ENCODE measurements at places on chromosomes 16 and 17.

- no peak for DNase-seq
Measured at GRCh38 chr17:5898406-5898805, 171.8 kb upstream of the WSCD1 start.

DNA sequence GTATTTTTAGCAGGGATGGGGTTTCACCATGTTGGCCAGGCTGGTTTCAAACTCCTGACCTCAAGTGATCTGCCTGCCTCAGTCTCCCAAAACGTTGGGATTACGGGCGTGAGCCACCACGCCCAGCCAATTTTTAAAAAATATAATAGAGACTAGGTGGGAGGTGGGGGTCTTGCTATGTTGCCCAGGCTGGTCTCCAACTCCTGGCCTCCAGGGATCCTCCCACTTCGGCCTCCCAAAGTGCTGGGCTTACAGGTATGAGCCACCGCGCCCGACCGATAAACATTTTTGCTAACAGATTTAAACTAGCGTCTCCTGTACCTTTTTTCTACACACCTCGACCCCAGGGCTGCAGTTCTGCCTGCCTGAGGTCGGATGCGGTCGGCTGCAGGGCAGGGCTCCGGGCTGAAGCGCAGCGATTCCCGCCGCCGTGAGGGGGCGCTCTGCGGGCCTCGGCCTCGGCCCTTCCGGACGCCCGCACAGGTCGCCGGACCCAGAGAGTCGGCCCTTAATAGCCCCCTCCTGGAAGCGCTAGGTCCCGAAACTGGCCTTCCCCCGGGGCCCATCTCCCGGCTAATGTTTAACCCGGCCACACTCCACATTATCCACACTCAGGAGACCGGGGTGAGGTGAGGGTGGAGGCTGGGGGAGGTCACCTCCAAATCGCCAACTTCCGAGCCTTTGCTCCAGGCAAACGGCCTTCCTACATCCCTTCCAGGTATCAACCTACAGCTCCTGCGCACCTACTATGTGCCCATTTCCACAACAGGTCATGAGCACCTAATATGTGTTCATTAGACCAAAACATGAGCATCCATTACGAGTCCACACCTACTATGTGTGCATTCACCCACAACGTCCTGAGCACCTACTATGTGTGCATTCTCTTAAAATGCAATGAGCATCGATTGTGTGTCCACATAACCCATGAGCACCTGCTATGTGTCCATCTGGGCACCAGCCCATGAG, 2.0 kb upstream of the GLIS2 start:
- DNase-seq, result no peak

GRCh38 chr16:85381738-85382592, 231.2 kb upstream of the GSE1 start:
- no peak for DNase-seq

- DNase-seq, result no peak
Measured at GRCh38 chr16:14013571-14014283, 57.4 kb upstream of the MRTFB start.

DNA sequence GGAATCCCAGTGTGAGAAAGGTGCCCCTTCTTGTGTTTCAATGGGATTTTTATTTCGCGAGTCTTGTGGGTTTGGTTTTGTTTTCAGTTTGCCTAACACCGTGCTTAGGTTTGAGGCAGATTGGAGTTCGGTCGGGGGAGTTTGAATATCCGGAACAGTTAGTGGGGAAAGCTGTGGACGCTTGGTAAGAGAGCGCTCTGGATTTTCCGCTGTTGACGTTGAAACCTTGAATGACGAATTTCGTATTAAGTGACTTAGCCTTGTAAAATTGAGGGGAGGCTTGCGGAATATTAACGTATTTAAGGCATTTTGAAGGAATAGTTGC, 567 bp downstream of the UBB start:
- DNase-seq, result no peak

DNA sequence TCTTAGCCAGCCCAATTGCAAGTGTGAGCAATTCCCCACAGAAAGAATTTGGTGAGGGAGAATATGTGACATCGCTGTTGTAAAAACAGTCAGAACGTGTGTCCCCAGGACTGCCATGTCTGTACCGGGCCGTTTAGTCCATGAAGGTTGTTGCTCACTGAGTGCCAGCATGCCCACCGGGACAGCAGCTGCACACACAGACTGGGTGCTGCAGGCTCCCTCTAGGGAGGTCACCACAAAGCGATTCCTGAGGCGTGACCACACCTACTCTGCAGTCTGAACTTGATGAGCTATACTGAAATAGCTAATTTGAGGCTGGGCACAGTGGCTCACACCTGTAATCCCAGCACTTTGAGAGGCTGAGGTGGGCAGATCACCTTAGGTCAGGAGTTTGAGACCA, 44.1 kb upstream of the ADORA2B start:
- no peak for DNase-seq

DNA sequence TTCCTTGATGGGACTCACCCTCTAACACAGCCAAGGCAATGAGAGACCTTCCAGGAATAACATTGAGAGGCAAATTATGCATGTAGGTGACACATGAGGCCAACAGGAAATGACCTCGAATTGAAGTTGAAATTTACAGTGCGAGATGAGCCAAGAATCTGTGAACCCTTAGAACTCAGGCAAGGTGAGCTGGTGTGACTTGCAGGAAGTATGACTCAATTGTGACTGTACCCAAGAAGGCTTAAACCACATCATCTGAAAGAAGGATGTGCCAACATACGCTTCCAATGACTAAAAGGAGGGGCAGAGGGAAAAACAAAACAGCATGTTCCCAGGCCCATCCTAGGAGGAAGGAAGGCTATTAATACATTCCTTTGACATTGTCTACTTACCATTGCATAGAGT, 44.8 kb downstream of the PITPNC1 start:
- no peak for DNase-seq

GRCh38 chr16:14345512-14346115, 274.5 kb downstream of the MRTFB start:
- no peak for DNase-seq

- DNase-seq, result no peak
Measured at GRCh38 chr16:82300374-82300951, 130.4 kb upstream of the MPHOSPH6 start.

Data from cortex of kidney (tissue), 1 donor.